GM23338 (cell line): ENCODE measurements at places on chromosomes 11 and 22. TPM values are rescaled to one million over a fixed set of nuclear protein-coding genes. Genes with fewer than 3 reads are reported as not detected.

DNA sequence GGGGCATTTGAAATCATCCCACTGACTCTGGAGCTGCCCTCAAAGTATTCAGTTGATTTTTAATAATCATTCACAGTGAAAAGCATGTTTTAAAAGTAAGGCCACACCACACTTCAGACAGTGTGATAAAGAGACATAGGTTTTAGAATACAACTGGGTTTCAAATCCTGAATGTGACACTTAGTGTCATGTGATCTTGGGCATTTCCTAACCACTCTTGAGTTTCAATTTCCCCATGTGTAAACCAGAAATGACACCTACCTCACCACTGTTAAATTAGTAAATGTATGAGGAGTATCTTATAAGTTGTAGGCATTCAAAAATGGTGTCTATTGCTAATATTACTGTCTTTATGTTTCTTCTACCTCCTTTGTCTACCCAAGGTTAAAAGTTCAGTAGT is 5.4 kb downstream of the TMEM123 start:
- DNase-seq = no peak

GRCh38 chr11:69669486-69669885 is 5.7 kb downstream of the LTO1 start:
- no peak for DNase-seq

DNA sequence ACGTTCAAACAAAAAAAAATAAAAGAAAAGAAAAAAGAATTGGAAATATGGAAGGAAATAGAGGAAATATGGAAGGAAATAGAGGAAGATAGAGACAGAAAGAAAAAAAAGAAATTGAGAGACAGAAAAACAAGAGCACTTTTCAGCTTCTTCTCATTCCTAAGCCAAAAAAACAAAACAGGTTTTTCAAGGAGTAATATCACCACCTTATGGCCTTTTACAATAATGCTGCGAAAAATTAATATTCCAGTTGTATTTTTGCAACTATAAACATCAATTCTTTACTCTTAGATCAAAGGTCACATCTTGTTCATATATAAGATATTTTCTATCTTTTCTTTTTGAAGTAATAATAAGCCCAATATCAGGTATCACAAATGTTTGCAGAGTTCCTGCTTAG is 328.3 kb downstream of the FAT3 start:
- DNase-seq = no peak

CATSPER1 gene
- total RNA-seq = not detected in 2 replicates

GRCh38 chr11:68140496-68141245 is 19.5 kb upstream of the CHKA start:
- no peak for DNase-seq

DNA sequence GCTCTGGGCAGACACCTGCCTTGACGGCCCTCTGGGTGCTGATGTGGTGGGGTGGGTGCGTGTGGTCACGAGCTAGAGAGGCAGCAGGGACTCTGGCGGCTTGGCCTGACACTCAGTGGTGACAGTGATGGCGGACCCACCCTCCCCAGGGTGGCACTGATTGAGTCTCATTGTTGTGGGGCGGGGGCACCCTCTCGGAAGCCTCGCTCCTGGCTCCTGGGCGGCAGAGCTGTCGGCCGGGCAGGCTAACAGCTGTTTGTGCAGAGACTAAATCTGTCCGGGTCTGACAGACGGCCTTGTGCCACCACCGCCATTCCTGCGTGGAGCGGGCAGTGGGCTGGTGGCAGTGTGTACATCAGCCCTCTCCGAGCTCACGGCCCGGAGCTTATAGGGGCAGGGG is 15.6 kb downstream of the FLRT1 start:
- no peak for DNase-seq

DNA sequence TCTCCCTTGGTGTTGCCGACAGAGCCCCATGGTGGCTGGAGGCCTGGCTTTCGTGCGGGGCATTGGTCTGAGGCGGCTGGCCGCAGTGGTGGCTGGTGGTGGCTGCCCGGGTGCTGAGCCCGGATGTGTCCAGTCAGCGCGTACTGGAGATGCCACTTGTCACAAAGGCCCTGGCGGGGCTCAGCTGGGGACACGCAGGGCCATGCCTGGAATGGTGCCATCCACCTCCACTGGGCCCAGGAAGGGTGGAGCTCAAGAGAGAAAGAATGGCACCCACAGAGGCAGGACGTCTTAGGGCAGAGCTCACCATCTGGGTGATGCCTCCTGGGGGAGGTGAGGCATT is 92.5 kb downstream of the CEP164 start:
- no peak for DNase-seq

APOL5 gene
- not detected in 2 replicates for total RNA-seq

- no peak for DNase-seq
These were observed 59.7 kb upstream of the RASD2 start for GRCh38 chr22:35480627-35481550.

OR51Q1 gene
- total RNA-seq = not detected in 2 replicates

- DNase-seq = peak; percentile 58
These were observed 7.8 kb downstream of the SLC5A1 start for GRCh38 chr22:32050678-32051515.

- DNase-seq = peak; percentile 93
These were observed 2.2 kb upstream of the SIGIRR start for GRCh38 chr11:416757-417621.

PGA5 gene
- 0.12 and 0.52 TPM in 2 replicates for total RNA-seq

PANX1 gene
- 28.9 and 40.8 TPM in 2 replicates for total RNA-seq

DNA sequence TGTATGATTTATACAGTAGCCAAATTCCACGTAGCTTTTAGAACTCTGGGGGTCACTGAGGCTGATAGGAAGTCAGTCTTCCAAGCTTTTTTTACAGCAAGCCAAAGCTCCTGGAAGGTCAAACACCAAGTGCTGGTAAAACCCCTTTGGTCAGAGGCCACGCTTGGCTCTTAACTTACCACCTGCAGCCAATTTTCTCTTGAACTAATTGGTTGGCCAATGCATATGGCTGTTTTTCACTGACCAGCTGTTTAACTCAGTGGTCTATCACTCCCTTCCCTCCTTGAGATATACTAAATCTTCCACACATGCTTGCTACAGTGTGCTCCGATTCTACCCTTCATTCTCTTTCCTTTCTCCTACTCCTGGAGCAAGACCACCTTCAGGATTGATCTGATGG is 116.0 kb downstream of the FAR1 start:
- DNase-seq = no peak

- DNase-seq = no peak
These were observed 46.9 kb downstream of the DDX6 start for GRCh38 chr11:118744046-118744445.
